CD4-positive, alpha-beta T cell treated with Interleukin-4 for 1 hour (primary cell): ENCODE measurements at places on chromosomes 2 and 18.

GRCh38 chr2:122748552-122749011, 993.1 kb downstream of the TSN start:
- DNase-seq = no peak

- DNase-seq = no peak
Observed at GRCh38 chr2:171390941-171391516, 42.8 kb downstream of the METTL8 start.

GRCh38 chr2:37529830-37530415, 141.5 kb downstream of the CDC42EP3 start:
- no peak for DNase-seq

DNA sequence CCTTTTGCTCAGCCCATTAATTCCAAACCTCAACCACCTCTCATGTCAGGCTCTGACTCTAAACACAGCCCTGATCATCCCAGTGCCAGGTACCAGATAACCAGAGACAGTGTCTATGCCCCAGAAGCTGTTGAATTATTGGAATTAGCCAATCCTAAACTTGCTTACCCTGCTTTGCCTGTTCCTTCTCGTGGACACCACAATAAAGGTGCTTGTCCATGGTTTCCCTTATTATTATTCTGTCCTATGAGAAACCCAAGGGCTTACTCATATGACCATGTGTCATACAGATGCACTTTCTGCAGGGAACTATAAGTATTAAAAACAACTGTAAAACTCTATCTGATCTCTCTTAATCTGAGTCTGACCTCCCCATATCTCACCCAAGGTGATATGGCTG, 2193.8 kb upstream of the PIK3C3 start:
- DNase-seq = no peak

GRCh38 chr18:61697306-61697909, 195.4 kb downstream of the RNF152 start:
- DNase-seq = no peak

- no peak for DNase-seq
Observed at GRCh38 chr18:37964885-37965571, 399.4 kb upstream of the CELF4 start.

DNA sequence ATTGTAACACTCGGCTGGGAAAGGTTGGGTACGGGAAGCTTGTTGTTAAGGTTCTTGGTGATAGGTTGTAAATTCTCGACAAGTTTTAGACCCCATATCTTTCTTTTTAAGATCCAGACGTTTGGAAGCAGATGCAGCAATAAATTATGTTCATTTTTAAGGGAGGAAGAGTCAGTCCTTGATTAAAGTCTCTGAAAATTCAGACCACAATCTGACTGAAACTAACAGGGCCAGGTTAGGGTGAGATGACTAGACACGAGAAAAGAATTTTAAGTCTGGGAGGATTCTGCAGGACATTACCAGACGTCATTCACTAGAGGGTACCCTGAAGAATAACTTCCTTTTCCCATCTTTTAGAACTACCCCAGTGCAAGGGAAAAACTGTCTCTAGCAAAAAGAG, 16.1 kb downstream of the WIPF1 start:
- DNase-seq = no peak

DNA sequence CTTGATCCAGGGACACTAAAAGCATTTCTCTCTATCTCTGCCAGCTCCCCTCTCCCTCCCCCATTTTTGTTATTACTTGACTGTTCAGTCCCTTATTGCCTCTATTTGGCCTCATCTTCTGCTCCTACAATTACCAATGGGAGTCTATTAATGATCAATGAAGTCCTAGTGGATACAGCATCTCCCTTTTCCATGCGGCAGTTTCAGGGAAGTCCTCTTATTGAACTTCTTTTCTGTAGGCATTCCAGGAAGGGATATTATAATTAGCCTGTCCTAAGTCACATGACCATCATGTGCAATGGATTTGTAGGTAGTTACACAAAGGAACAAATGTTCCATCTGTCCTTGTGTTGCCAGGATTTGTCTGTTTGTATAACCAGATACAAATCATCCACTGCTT, 495.1 kb upstream of the CNTNAP5 start:
- no peak for DNase-seq

DNA sequence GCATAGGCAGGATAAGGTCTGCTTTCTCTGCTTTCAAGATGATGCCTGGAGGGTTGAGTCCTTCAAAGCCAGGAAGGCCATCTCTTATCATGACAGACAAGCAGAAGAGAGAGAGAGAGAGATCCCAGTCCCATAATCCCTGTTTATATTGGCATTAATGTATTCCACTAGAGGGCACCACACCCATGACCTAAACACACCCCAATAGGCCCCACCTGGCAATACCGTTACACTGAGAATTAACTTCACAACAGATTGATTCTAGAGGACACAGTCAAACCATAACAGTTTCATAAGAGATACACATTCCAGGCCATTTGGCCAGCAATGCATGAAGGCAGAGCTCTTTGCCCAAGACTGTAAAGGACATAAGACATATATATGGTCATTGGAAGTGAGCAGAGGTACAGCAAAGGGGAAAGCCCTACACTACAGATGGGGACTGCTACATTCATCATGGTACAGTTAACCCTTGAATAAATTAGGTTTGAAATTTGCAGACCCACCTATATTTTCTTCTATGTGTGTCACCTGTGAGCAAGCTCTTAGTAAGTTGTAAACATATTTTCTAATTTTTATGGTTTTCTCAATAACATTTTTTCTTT, 1516.1 kb downstream of the RPIA start:
- DNase-seq = no peak

- DNase-seq = no peak
Observed at GRCh38 chr2:1505031-1505441, 91.8 kb downstream of the TPO start.

- DNase-seq = no peak
Observed at GRCh38 chr2:134421556-134422328, 167.9 kb downstream of the MGAT5 start.

GRCh38 chr2:102126660-102127059, 15.9 kb upstream of the IL1R1 start:
- no peak for DNase-seq

DNA sequence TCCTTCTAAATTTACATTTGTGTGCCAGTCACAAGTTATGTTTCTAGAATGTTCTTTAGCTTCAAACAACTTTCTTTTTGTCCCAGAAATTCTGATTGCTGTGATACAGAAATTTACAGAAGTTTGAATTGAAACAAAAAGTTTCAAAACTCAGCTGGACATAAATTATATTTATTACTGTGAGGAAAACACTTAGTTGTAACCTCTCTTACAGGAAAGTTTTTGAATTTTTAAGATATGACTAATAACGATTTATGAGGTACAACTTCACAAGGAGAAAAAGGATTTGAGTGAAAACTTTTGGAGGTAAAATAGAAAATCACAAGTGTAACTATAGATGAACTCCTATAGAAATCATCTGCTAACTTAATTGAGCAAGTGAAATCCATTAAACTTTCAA, 205.3 kb downstream of the TMEM247 start:
- no peak for DNase-seq

DNA sequence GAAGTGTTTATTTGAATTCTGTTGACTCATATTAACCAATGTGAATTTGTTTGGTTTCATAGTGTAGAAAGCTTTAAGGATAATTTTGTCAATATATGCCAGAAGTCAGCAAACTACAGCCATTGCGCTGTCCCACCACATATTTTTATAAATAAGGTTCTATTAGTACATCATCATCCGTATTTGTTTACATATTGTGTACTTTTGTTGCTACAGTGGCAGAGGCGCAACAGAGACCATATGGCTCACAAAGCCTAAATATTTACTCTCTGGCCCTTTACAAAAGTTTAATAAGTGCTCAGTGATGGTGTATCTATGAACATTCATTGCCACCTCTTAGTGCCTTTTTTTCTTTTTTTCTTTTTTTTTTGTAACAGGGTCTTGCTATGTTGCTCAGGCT, 6.4 kb downstream of the ERLEC1 start:
- DNase-seq = no peak

- no peak for DNase-seq
Observed at GRCh38 chr18:27361477-27361876, 176.4 kb upstream of the CHST9 start.

DNA sequence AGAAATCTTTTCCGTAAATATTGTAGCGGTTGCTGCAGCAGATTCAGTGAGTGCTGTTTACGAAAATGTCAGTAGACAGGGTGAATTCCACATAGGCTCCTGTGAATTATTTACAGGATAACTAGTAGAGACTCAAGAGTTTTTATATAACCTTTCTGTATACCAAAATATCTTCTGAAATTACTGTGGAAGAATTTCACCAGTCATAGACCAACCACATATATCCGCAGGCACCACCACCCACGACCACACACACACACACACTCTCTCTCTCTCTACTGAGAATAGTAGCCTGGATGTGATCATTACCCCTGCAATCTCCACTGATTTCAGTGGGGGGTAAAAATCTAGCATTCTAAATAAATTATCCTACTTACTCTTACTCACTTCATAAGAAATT, 341.8 kb downstream of the RBM43 start:
- DNase-seq = no peak
